ENCODE measurements at places on chromosomes 6 and 20.
A peak's percentile ranks its signal among the peaks of the same experiment; 100 is the strongest.

DNA sequence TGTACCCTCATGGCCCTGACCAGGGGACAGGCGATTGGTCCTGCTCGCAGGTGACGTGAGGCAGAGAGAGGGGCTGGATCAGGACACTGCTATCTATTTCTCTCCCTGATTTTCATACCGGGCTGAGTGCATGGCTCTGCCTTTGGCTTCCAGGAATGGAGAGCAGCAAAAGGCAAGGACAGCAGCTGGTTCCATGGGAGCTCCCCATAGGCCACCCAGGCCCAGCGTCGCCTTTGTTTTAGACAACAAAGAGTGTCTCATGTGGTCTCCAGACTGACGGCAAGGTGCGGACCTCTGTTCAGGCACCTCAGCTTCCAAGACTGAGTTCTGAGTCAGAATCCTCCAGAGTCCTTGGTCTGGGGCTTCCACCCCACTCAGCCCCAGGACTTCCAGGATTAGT is 123.1 kb downstream of the VEGFA start:
- DNase-seq = no peak

DNA sequence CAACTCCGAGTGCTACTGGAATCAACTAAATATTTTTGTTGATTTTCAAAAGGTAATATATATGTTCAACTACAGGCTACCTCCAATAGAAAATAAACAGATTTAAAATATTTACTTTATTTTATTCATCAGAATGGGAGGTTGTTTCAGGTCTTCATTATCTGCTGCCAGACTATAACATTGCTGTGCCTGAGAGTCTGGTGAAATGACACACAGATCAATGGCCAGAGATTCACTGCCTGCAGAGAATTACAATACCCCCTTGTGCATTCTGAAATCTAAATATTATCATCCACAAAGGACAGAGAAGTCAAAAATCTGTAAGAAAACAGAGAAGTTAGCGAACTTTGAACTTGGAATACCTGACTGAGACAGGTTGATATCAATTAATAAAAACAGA is 667.8 kb upstream of the GJE1 start:
- no peak for DNase-seq

DNA sequence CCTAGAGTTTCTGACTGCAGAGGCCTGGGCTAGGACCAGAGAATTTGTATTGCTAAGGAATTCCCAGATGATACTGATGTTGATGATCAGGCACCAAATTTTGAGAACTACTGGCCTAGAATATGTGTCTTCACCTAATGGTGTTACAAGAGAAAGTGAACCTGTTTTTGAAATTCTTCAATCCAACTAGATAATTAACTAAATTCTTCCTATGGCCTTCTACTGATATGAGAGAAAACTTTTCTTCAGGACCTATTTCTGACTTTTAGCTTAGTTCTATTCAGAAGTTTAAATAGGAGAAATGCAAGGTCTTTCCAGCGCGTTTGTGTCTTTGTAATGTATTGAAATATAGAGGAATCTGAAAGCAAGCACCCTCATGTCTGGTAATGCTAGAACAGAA is 7.3 kb downstream of the NKAIN2 start:
- DNase-seq = no peak

DNA sequence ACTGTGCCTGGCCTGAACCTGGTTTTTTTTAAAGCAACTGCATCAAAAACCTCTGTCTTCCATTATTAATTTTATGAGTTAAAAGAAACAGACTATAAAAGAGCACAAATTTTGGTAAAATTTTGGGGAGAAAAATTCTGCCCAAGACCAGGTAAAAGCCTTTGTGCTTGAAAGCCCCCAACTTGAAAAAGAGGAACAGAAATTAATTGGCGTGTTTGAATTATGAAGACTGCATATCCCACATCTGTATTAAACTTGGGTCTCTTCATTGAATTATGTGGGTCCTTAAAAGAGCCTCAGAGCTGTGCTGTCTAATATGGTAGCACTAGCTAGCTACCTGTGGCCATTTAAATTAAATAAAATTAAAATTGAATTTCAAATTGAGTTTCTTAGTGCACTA is 41.2 kb downstream of the COL11A2 start:
- DNase-seq = no peak

GRCh38 chr6:25966711-25967110 is 4.1 kb downstream of the TRIM38 start:
- DNase-seq = no peak

DNA sequence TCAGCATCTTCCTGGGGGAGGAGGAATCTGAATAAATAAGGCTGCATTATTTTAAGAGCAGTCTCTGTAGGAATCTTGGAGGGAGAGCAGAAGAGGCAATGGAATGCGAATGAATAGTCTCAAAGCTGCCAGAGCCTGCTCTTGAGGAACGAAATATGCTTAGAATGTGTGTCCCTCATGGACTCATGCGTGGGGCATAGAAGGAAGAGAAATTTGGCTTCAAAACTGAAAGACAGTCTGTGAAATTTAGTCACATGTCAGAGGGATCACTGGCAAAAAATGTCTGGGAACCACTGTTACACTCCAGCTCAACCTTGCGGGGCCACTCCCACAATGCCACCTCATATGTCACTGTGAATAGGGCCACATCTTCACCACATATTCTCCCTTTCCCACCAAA is 95.5 kb downstream of the GJA10 start:
- DNase-seq = no peak

DNA sequence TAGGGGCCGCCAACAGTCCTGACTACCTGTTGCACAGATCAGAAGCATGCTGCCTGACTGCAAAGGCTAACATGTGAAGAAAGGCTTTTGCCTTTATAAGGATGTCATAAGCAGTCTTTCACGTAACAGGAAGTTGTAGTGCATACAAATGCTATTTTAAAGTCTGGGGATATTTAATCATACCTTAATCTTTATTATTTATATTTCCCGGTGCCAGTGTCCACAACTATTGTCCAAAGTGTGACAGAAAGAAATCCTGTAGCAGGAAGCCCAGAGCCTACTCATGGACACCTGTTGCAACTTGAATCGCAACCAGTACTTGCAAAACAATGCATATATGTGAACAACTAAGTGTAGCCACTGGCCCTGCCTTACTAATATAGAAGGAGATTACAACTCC is 235.8 kb downstream of the ALDH8A1 start:
- DNase-seq = no peak

- DNase-seq = peak; percentile 68
These were observed 8.6 kb upstream of the BTNL2 start for GRCh38 chr6:32415521-32416019.

All from CD8-positive, alpha-beta memory T cell (primary cell).